ENCODE measurements at places on chromosomes 3 and 15. TPM values are rescaled to one million over a fixed set of nuclear protein-coding genes. Genes with fewer than 3 reads are reported as not detected.
A peak's percentile ranks its signal among the peaks of the same experiment; 100 is the strongest.

The SNTN gene
- not detected for total RNA-seq

The MESP2 gene
- total RNA-seq = 0.70 TPM

The TRIM42 gene
- total RNA-seq = not detected

The ISG20 gene
- total RNA-seq = 7.7 TPM

The TFG gene
- 138 TPM for total RNA-seq

The CDHR4 gene
- total RNA-seq = not detected

The PROS1 gene
- 19.4 TPM for total RNA-seq

The TRPC1 gene
- 8.3 TPM for total RNA-seq

The OR5K2 gene
- not detected for total RNA-seq

The TNNC1 gene
- total RNA-seq = 40.5 TPM

GRCh38 chr3:73188707-73189106 is 127.2 kb downstream of the EBLN2 start:
- DNase-seq = no peak

- DNase-seq = no peak
These were observed 1085.2 kb upstream of the CADM2 start for GRCh38 chr3:83873550-83873949.

GRCh38 chr3:134144694-134145093 is 106.0 kb downstream of the RYK start:
- no peak for DNase-seq

GRCh38 chr3:13301286-13301987 is 118.7 kb downstream of the NUP210 start:
- DNase-seq = no peak

DNA sequence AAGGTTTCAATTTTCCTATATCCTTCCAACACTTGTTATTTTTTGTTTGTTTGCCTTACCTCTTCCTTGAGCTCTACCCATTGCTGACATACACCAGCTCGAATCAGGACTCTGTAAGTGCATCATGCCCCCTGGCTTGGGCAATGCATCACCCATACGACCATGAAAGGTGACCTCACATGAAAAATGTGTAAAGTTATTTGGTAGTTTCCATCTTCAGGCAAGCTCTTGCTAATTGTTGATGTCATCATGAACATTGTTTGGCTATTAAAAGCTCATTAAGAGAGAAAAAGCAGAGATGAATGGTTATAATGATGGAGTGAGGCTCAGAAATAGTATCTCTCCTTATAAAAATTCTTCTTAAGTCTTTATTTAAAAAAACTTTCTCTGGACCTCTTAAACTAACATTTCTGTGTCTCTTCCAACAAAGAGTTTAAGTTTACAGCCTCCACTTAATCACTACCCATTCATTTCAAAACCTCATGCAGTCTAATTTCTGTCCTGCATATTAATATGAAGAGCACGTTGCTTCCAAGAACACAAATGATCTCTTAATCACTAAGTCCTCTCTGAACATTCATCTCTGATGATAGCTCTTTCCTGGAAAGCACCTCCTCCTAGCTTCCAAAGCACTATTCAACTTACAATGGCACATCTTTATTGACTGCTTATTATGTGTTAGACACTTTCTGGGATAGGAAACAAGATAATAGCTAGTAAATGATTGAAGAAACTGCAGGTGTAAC is 236.3 kb downstream of the NFKBIZ start:
- DNase-seq = no peak

DNA sequence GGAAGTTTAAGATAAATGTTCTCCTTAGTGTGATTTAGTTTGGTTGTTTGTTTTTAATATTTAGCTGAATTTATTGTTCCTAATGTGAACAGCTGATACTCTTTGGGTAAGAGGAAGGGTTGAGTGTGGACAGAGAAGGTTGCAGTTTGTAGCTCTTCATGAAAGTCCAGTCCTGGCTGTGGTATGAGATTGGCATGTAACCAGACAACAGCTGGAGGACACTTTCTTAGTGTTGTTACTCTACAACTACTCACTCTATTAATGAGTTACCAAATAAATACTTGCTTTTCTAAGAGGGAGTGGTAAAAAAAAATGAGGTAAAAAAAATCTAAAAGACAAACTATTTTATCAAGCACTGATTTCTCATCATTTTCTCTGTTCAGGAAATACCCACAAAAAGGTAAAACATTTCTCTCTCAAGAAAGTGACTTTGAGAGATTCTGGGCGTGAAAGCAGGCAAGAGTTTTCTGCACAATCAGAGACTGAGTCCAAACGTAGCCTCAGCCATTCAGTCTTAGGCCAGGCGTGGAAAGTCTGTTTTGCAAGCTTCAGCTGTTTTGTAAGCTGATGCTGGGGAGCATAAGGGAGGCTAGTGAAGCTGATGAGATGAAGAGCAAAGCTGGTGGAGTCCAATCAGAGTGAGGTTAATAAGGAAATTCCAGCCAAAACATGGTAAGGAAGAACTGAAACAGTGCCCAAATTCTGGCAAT is 138.5 kb upstream of the ARPP21 start:
- no peak for DNase-seq

- DNase-seq = no peak
These were observed 65.8 kb downstream of the PEAK1 start for GRCh38 chr15:77354063-77354462.

DNA sequence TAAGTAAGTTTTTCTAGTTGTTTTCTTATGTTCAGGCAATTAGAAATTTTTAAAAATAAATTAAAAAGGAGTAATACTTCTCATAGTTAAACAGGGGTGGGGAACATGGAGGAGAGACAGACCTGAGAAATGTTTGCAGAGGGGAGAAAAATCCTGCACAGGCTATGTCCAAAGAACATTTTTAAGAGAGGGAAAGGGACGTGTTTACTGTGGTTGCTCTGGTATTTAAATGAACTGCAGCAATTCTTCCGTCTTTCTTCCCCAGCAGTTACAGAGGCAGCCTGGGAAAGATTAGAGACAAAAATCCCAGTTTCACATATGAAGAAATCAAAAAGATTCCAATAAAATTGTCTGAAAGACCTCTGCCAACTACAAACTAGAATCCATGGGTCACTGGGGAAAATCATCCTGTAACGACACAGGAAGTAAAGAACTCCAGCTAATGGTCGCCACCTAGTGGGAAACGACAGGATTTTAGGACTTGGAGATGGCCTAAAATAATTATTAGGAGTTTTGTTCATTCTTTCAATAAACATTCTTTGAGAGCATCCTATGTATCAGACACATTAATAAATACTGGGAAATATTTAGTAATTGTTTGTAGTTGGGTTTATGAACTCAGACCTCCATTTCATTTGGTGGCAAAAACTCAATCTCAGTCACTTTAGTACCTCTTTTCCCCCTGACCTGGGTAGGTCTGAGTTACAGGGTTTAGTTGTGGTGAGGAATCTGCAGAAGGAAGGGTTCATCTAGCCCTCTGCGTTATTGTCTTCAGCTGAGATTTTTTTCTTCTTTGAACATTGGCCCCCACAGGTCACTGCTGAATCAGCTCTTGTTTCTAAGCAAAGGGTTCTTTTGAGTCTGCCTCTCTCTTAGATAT is 69.9 kb upstream of the GOLIM4 start:
- peak; percentile 53 for DNase-seq

DNA sequence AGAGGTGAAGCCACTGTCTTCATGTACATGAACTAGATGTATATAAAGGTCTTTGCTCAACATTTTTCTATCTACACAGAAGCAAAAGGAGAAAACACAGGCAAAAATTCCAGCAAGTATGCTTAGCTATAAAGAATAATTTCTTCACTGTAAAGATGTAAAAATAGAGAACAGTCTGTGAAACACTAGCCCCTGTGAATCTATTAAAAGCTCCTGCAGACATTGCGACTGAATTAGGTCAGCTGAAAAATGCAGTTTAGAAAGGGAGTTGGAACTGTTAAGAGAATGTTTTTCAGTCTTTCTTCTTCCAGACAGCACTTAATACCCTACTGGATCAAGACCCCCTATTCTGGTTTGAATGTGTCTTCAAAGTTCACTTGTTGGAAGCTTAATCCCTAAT is 291.5 kb downstream of the KBTBD8 start:
- no peak for DNase-seq

- no peak for DNase-seq
These were observed 322.7 kb downstream of the SV2B start for GRCh38 chr15:91422797-91423196.

GRCh38 chr3:12996181-12996506 is 77.1 kb downstream of the IQSEC1 start:
- DNase-seq = no peak

GRCh38 chr3:104286645-104287044 is 1080.1 kb upstream of the ALCAM start:
- DNase-seq = no peak

DNA sequence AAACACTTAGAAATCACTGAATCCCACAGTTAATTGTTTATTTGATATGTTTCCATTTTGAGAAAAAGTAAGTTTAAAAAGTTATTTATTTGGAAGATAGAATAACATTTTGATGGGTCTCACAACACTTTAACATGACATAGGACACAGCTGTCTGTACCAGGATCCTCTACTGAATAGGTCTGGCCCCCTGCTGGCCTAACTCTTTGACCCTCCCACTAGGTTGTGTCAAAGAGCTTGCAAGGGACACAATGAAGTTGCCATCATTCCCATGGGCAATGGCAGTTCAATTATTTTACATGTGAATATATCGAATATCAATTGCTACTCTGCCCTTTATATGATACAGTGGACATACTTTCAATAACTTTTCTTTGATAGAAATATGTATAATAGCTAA is 138.9 kb downstream of the EPHA3 start:
- no peak for DNase-seq

DNA sequence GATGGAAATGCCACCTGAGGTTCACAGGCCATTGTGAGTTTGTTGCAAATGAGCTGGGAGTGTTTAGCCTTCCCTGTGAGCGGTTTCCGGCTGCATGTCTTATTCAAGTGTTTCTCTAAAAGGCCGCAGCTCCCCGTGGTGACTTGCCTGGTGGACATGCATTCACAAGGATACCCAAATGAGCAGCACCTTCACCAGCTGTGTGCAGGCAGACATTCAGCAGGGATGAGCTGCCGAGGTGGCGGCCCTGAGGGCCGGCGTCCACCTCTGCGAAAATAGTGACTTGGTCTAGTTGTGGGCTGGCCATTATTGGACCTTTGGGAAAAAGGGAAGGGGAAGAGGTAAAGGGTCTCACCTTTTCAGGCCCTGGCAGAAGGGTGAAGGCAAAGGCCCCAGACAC is 23.4 kb downstream of the SPSB4 start:
- no peak for DNase-seq

GRCh38 chr3:195755791-195756676 is 35.3 kb downstream of the MUC20 start:
- DNase-seq = no peak

DNA sequence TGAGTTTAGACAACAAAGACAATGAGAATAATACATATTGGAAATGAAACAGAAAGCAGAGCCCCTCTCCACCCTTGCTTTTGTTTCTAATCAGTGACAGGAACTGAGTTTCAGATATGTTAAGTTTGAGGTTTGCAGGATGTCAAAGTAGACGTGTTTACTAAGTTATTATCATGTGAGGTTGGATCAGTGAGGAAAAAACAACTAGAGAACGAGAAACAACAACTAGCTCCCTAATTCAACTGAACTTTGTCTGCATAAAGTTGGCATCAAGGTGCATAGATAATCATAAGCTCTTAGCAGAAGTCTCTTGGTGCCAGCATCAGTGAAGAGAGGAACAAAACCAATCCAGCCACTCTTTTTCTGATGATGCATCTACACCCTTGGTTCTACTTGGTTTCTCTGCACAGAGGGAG is 491.1 kb upstream of the NR2F2 start:
- no peak for DNase-seq

DNA sequence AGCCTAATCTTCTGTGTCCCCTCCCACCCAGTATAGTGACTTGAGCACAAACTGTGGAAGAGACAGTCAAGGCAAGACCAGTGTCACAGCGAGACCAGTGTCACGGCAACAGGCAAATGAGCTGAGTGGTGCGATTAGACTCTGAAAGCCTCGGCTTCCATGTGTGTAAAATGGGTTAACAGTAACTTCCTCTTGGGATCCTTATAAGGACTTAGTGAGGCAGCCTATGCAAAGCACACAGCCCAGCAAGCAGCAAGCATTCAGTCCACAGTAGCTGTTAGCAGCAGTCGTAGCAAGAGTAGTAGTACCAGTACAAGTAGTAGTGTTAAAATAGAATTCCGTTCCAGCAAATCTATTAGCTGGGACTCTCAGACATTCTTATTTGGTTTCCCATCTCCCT is 334.1 kb downstream of the GABRB3 start:
- DNase-seq = no peak

- DNase-seq = no peak
These were observed 249.9 kb upstream of the LRTM1 start for GRCh38 chr3:55177749-55178148.

- DNase-seq = no peak
These were observed 55.0 kb downstream of the UBE2E2 start for GRCh38 chr3:23258110-23258509.
